ENCODE measurements at places on chromosomes 1 and 21. TPM values are rescaled to one million over a fixed set of nuclear protein-coding genes. Genes with fewer than 3 reads are reported as not detected.

The FCRL4 gene
- total RNA-seq: not detected

The FAM3B gene
- not detected for total RNA-seq

- no peak for DNase-seq
Observed at GRCh38 chr21:44767834-44768831, 33.5 kb downstream of the UBE2G2 start.

GRCh38 chr1:155083865-155084721, 5.5 kb downstream of the EFNA3 start:
- DNase-seq: peak; percentile 25

DNA sequence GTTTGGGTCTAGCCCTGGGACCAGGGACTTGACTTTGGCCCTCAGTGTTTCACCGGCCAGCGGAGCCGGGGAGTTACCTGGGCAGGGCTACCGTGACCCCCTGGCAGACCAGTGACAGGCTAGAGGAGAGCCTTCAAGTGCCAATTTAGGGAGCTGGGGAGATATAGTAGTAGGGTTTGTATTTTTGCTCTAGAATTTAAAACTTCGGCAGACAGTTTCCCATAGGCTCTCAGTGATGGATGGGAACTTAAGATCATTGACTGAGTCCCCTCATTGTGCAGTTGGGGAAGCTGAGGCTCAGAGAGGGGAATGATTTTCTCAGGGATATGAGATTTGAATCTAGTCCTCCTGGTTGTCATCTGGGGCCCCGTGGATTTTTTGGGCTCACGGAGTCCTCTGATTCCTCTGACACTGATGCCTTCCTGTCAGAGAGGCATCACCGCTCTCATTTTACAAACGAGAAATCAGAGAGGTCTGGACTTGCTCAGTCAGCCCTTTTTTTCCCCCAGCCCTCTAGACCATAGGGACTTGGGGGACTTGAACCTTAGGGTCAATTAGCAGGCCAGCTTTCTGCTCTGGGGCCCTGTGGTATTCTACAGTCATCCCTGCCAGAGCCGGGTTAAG, 58.3 kb upstream of the ACOT11 start:
- DNase-seq: no peak

DNA sequence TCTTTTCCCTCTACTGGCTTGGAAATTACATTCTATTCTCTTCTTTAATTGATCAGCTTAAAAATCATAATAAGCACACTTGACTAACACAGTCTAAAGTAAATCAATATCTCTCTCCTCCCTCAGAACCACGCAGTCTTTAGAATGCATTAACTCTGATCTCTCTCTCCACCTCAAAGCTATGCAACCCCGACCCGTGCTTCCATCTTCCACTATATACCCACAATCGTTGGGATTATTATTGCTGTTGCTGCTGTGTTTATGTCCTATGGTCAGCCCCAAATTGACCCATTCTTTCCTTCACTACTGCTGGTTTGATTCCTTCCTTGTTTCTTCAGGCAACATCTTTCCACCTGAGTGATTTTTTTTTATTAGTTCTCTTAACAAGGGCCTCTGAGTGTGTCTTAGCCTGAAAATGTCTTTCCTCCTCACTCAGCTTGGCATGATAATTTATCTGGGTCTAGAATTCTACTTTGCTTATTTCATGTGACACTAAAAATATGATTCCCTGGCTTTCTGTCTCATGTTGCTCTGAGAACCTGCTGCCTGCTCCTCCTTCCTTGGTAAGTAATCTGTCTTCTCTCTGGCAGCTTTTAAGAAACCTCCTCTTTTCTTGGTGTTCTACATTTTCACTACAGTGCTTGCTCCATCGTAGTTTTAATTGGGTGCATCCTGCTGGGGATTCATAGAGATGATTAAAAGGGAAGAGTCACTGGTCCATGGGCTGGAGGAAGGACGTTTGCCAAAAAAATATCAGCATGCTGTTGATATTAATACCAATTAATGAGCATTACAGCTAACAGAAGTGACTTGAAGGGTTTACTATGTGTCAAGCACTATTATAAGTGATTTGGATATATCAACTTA, 472.2 kb downstream of the MATN1 start:
- DNase-seq: no peak

- DNase-seq: no peak
Observed at GRCh38 chr1:248758352-248758751, 2.8 kb upstream of the LYPD8 start.

- DNase-seq: no peak
Observed at GRCh38 chr1:42504535-42505128, 41.5 kb downstream of the CCDC30 start.

DNA sequence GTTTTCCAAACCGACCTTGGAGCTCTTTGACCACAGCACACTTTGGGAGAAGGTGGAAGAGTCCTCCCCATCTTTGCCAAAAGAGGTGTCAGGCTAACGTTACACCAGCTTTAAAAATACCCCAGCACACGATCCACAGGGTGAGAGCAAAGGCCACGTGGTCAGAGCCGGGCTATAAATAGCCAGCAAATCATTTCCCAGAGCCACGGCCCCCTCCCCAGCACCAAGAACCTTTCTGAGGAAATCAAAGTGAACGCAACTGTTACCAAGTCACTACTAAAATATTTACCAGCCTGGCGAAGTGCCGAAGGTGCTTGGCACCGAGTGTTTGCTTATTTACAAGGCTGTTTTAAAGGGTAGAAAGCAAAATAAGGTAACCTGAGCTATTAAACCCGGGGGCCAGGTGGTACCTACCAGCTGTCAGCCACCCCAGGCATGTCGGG, 72.4 kb downstream of the CASZ1 start:
- no peak for DNase-seq

The PADI2 gene
- total RNA-seq: 0.22 TPM

GRCh38 chr1:19433719-19433998, 51.7 kb downstream of the CAPZB start:
- no peak for DNase-seq

DNA sequence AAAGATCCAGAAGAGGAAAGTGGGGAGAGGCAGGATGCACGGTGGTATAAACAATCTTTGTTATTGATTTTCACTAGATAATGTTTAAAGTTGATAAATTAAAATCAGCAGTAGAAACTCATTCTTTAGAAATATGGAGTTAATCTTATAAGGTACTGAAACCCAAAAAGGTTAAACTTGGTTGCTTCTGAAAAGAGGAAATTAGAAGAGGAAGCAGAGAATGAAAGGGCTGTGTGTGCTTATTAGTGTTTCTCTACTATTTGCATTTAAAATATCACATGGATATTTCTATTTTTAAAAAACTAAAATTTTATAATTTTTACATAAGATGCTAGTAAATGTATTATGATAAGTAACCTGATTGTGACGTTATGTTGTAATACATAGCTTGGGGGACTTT, 24.4 kb downstream of the C1orf141 start:
- no peak for DNase-seq

The SLC9C2 gene
- not detected for total RNA-seq

- no peak for DNase-seq
Observed at GRCh38 chr1:161311595-161312181, 1.9 kb upstream of the MPZ start.

- no peak for DNase-seq
Observed at GRCh38 chr1:78737241-78737640, 87.6 kb downstream of the IFI44 start.

GRCh38 chr1:66757722-66758240, 5.5 kb downstream of the DYNLT5 start:
- no peak for DNase-seq

DNA sequence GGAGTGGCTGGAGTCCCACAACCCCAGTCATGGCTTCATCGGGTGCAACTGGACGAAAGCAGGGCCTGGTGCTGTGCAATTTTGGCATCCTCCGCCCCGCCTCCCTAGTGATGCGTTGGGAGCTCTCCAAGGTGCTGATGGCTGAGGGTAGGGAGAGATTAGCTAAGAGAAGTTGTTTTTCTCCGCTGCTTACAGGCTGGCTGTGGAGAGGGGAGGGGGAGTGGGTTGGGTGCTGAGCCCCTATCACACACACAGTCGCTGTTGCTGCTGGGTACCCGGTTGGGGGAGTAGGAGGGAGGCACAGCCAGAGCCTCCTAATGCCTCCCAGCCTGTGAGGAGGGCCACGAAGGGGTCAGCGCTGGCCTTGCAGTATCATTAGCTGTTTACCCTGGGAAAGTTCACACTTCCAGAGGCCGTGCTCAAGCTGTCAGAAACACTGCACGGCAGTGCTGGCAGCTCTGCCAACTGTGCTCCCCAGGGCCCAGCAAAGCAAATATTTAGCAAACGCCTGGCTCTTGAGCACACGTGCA, 110.0 kb downstream of the GRIK3 start:
- peak; percentile 60 for DNase-seq

The AADACL3 gene
- total RNA-seq: not detected

GRCh38 chr1:243732637-243733036, 117.4 kb downstream of the AKT3 start:
- DNase-seq: no peak

DNA sequence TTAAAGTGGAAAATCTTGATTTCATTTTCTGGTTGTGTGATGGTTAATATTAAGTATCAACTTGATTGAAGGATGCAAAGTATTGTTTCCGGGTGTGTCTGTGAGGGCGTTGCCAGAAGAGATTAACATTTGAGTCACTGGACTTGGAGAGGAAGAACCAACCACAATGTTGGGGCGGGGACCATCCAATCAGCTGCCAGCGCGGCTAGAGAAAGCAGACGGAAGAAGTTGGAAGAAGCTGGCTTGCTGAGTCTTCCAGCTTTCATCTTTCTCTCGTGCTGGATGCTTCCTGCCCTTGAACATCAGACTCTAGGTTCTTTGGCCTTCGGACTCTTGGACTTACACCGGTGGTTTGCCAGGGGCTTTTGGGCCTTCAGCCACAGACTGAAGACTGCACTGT, 832.6 kb upstream of the TMPRSS15 start:
- DNase-seq: no peak

DNA sequence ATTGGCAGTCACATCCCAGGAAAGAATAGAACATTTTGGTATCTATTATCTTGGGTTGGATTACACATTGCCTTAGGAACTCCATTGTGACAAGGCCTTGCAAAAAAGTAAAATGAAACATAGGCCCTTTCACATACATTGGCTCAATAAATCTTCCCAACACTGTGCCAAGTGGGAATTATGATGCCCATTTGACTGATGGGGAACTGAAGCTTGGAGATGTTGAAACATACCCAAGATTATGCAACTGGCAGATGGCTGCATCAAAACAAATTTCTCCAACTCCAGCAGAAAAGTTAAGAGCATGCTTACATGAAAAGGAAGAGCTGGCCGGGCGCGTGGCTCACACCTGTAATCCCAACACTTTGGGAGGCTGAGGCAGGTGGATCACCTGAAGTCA, 26.9 kb downstream of the PLEKHO1 start:
- no peak for DNase-seq

The AMIGO1 gene
- total RNA-seq: 0.65 TPM

GRCh38 chr1:6464514-6464836, 1.5 kb downstream of the TNFRSF25 start:
- no peak for DNase-seq

DNA sequence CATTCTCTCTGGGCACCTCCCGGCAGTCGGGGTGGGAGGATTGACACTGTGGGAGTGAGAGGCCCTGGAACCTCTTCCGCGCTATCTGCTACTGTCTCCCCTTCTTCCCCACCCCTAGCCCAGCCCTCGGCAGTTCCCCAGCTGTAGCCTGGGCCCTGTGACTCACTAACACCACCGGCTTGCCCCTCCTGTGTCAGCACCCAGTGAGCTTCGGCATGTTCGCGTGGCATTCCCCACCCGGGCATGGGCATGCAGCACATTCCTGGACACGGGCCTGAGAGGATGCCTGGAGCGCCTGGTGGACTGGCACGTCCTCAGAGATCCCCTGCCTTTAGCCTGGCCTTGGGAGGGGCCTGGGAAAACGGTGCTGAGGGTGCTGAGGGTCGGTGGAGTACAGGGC, 1.3 kb downstream of the CDK18 start:
- no peak for DNase-seq

GRCh38 chr1:208511242-208511860, 267.2 kb upstream of the PLXNA2 start:
- no peak for DNase-seq

DNA sequence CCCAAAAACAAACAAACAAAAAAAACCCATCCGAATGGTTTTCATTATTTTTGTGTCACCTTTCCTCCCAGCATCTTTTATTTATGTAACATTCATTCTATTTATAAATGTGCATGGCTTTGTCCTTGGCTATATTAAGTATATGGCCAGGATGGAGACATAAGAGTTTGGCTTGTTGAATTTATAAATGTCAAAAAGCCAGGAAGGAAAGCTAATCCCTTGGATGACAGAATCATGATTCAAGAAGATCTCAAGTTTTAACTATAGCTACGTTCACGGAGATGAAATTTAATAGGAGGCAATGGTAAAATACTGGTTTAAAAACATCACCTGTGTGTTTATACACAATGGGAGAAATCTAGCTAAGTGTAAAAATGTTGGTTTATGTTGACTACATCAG, 5.0 kb downstream of the CEP170 start:
- DNase-seq: no peak

GRCh38 chr1:171566467-171566866, 55.6 kb upstream of the MYOCOS start:
- DNase-seq: no peak

DNA sequence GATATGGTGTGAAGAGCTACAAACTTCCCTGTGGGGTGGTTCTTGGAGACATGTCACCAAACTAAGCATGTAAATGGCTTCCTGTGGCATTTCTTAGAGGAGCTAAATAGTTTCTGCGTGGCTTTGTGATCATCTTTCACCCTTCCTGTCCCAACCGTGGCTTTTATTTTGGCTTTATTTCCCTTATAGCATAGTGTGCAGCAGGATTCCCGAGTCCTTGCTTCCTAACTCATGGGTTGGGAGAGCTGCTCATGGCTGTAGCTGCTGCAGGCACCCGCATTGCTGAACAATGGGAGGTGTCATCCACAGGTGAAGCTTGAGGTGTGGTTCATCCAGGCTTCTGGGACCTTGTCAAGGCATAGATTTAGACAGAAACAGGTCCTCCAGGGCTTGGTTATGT, 192.0 kb downstream of the SDCCAG8 start:
- DNase-seq: no peak

The SLC19A2 gene
- 2.2 TPM for total RNA-seq

The PUM1 gene
- 47.5 TPM for total RNA-seq

- peak; percentile 74 for DNase-seq
Observed at GRCh38 chr1:52263153-52263910, 102.7 kb downstream of the CC2D1B start.

DNA sequence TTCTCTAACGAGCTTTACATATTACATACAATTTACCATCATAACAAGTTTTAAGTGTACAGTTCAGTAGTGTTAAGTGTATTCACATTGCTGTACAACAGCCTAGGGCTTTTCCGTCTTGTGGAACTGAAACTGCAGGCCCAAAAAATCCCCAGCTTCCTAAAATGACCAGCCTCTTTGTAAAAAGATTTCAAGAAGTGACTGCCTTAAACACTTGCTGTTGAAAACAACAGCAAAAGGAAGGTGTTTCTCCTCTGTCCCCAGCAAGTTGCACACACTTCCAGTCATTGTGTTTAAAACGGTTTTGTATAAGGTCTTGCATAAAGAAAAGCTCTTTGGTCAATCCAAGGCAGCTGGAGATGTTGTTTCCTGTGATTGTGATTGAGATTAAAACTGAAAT, 16.0 kb upstream of the GBP1 start:
- no peak for DNase-seq

DNA sequence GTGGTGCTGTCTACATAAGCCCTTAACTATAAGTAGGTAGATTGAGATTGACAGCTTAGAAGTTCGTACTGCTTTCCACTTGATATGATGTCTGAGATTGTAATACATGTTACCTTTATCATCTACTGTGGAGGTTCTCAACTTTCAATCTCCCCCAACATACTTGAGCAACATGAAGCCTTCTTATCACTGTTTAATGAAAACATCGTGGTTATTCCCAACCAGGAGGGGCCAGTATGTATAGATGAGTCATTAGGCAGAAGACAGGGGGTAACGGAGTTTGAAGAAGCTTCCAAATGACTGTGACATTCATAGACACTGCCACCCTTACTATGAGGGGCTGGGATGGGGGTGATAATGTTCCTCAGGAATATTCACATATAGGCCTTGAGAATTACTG, 36.0 kb downstream of the CENPF start:
- no peak for DNase-seq
